NCI-H524 (cell line): ENCODE measurements at places on chromosomes 7 and 10.
A peak's percentile ranks its signal among the peaks of the same experiment; 100 is the strongest.

DNA sequence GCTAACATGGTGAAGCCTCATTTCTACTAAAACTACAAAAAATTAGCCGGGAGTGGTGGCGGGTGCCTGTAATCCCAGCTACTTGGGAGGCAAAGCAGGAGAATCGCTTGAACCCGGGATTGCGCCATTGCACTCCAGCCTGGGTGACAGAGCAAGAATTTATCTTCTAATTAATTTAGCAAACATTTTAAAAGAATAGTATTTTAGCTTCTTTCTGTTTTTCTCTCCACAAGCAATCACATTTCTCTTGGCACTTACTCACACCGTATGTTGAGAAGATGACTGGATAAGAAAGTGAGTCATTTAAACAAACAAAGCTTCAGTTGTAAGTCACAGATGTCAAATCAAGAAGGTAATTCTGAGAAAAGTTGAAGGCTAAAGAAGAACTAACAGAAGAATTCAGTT, 264.0 kb downstream of the ARL4A start:
- DNase-seq = no peak

DNA sequence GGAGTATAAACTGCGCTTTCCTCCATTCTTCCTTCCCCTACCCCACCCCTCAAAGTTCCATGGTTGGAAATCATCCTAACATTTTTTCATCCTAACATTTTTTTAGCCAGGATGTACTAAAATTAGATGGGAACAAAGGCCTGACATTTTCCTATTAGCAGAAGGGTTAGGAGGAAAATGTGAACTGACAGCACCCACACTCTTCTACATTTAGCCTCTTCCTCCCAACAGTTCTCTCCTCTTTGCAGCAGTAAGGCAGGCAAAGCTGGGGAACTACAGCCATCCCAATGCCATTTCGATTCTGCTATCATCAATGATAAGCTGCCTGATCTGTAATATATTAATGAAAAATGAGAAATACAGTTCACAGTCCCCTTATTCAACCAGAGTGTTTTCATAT, 11.4 kb upstream of the FAM53B start:
- DNase-seq = no peak

- no peak for DNase-seq
These were observed 72.6 kb downstream of the ADAM12 start for GRCh38 chr10:126315494-126316177.

GRCh38 chr7:81256991-81257390, 338.1 kb upstream of the SEMA3C start:
- no peak for DNase-seq

GRCh38 chr10:47326306-47326926, 4.2 kb downstream of the GDF2 start:
- DNase-seq = no peak

GRCh38 chr10:125120053-125120710, 40.2 kb downstream of the CTBP2 start:
- DNase-seq = no peak

DNA sequence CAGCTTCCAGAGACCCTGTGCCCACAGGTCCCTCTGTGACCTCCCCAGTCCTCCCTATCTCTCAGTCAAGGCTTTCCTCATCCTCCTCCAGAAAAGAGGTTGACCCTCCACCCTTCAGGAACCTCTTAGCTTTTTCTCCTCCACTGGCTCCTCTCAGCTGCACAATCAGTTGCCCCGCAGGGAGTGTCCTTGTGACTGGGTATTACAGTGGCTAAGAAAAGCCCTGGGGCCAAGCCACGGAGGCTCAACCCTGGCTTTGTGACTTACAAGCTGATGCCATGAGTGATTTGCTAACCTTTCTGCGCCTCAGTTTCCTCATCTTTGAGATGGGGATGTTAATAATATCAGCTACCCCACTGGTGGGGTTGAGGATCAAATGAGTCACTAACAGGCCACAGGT, 66.4 kb upstream of the ZMIZ1 start:
- no peak for DNase-seq

DNA sequence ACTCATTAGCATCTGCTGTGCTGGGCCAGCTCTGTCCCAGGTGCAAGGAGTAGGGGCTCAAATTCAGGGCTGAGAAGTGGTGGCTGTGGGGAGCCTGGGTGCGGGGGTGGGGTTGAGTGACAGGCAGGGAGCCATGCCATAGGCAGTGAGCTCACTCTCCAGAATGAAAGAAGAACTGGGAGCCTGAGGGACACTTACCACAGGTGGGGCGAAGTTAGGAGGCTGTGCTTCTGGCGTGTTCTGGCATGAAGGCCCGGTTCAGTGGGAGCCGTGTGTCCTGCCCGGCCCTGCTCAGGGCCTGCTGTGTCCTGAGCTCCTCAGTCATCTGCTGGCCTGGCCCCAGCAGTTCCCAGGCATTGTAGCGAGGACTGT, 62.5 kb downstream of the MKI67 start:
- DNase-seq = no peak

GRCh38 chr10:30898964-30899363, 132.7 kb downstream of the ZNF438 start:
- no peak for DNase-seq

DNA sequence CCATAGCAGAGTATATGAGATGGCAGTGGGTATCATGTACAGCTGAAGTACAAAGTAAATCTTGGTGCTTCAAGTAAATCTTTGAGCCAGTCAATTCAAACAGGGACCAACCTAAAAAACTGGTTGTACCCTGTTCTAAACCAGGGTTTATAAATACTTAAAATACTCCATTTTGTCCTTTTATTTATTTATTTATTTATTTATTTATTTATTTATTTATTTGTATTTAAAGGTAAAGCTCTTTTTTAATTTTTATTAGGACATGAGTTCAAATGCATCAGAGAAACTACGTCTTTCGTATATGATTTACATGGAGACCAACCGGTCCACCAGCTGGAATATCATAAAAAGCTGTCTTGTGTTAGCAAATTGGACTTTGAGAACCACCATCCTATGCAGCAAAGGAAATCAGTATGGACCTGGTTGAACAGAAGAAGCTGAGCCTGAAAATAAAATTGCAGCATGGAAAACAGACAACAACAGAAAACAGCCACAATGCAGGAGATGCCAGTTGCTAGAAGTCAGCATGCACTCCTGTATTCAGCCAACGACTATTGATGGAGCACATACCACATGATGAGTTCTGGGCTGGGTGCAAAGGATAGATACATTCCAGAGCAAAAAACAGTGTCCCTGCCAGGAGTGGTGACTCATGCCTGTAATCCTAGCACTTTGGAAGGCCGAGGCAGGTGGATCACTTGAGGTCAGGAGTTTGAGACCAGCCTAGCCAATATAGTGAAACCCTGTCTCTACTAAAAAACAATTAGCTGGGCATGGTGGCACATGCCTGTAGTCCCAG, 60.0 kb downstream of the PLXNA4 start:
- no peak for DNase-seq

- DNase-seq = no peak
These were observed 85.0 kb downstream of the UNCX start for GRCh38 chr7:1317646-1318045.

DNA sequence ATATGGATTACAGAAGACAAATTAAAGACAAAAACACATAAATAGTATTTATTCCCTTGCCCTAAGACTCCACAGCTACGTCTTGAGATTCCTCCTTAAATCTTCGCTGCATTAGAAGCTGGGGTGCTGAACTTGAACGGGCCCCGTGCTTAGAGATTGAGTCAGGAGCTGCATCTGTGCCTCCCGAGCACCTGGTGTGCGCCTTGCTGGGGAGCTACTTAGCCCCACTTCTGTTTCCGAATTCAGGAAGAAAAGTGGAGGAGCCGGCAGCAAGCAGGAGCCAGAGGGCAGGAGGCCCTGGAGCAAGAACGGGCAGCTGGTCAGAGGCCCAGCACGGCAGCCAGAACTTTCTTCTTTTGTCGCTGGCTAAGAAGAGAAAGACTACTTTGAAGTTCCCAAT, 30.4 kb upstream of the RNF32 start:
- DNase-seq = no peak

- no peak for DNase-seq
These were observed 179.5 kb upstream of the TMEM106B start for GRCh38 chr7:12031638-12032037.

- DNase-seq = no peak
These were observed 85.9 kb downstream of the CDK6 start for GRCh38 chr7:92750447-92750839.

DNA sequence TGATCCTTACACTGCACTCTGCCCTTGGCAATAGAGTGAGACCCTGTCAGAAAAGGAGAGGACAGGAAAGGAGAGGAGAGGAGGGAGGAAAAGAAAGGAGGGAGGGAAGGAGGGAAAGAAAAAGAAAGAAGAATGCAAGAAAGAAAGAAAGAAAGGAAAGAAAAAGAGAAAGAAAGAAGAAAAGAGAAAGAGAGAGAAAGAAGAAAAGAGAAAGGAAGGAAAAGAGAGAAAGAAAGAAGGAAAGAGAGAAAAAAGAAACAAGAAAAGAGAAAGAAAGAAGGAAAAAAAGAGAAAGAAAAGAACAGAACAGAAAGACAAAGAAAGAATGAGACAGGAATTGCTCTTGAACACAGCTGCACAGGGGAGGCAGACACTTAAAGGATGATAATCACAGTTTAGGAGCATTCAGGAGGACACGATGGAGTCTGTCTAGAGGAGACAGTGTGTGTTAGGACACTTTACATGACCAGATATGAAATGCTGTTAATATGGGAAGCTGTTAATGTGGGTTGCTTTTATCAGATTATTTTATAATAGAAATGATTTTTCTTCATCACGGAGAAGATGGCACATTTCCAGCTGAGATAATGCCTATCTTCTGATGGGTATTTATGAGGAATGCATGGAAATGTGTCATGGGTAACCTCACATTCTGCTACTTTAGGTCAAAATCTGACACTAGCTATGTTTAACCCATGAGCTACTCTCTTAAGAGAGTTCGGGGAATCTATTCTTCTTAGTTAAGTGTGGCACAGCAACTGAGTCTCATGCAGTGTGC, 160.5 kb downstream of the BAMBI start:
- DNase-seq = no peak

DNA sequence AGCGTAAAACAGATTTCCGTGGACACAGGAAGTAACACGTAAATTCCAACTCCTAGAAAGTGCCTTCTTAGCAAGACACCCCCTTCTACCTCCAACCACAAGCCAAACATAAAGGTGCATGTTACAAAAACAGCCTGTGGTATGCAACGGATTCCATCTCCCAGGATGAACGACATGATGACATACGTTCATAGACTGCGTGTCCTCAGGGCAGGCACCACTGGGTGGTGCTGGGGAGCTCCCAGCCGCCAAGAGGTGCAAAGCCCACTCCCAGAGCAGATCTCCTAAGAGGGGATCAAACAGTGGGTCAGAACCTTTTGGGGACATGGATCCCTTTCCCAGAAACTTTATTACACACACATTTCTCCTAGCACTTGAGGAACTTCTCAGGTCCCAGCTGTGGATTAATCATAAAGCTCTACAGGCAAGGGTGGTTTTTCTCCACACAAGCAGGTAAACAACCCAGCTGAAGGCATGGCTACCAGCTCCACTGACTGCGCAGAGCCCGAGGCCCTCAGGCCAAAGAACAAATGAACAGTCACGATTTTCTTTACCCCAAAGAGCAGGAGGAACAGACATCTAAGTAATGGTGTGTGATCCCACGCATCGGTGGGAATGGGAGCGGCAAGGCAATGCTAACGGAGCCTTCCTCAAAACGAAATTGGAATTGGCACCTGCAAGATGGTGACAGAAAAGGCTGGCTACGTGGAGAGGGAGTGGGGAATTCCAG, 13.8 kb downstream of the PSAP start:
- peak; percentile 36 for DNase-seq

DNA sequence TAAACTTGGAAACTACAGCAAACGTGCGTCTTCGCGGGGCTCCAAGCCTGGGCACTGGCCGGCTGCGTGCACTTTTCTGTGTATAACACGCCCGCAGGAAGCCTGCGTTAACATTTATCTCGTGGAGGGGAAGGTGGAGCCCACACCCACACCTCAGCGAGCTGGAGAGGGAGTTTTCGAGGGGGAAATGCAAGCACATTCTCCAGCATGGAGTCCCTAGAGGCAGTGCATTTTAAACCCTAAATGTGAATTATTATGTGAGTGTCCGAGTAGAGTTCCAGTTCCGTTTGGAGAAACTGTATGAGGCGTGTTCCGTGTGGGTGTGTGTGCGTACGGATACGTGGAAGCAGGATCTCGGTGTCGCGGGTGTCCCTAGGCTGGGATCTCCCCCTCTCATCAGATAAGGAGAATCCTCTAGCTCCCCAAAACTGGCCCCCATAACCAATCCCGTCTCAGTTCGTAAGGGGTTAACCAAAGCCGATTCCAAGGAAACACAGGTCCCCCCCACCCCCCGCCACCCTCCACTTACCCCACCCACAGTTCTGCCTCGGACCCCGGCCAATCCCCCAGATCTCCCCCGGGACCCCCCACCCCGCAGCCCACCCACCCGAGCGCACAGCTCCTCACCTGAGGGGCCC, 403 bp downstream of the CDK6 start:
- DNase-seq = peak; percentile 43

DNA sequence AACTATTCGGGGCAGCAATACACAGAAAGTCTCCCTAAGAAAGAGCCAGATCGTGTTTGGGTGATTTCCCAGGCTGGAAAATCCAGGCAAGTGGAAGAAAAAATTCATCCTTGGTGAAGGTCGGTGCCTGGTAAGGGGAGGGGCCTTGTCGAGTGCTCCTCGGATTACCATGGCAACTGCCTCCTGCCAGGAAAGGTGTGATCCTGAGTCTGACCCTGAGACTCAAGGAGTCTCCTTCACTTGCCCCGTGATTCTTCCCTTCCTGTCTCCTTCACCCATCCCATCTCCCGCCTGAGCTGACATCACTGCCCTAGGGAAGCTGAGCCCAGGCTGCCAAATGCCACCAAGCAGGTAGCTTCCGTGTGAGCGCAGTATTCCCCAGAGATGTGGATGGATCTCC, 112.2 kb downstream of the MYL10 start:
- no peak for DNase-seq

GRCh38 chr7:10855583-10855982, 118.1 kb upstream of the PHF14 start:
- DNase-seq = no peak

DNA sequence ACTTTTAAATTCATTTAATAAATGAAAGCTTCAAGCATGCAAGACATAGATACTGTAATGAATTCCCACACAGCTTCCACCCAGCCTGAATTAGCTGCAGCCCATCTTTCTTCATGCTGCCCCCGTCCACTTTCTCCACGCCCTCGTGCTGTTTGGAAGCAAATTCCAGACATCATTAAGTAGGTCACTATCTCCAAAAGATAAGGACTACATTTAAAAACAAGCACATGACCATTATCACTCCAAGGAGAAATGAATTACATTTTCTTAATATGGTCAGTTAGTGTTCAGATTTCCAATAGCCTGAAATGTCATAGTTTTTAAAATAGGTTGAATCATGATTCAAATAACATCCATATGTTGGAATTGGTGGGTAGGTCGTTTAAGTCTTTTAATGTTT, 24.3 kb downstream of the LMTK2 start:
- DNase-seq = no peak
